ENCODE measurements at places on chromosomes 1 and 21.

GRCh38 chr1:31412205-31412604 lies 808 bp upstream of the SERINC2 start:
- no peak for DNase-seq

DNA sequence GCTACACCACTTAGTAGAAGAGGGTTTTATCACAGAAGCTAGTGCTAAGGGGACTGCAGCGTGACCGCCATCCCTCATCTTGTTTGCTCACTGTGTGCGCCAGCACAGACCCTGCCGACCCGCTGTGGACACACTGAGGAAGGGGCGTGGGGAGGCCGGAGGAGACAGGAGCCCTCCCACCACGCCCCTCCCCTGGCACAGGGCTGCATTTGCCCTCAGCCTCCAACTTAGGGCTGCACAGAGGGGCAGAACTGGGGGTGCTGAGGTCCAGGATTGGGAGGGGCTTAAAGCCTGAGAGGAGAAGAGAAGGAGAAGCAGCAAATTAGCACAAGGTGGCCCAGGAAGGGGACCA lies 37.2 kb downstream of the RRP1 start:
- DNase-seq: no peak

DNA sequence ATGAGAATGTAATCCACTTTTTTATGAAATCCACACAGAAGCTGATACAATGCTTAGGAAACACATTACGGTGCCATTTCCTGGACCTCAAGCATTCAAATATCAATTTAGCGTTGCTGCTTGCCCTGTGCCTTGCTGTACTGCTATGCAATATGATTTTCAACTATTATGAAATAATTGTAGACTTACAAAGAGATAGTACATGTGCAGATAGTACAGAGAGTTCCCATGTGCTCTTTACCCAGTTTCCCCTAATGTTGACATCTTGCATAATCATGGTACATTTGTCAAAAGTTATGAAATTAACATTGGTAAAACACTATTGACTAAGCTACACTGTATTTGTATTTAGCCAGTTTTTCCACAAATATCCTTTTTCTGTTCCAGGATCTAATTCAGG lies 37.7 kb upstream of the PTBP2 start:
- DNase-seq: no peak

GRCh38 chr21:16956824-16957223 lies 556.0 kb upstream of the CXADR start:
- no peak for DNase-seq

DNA sequence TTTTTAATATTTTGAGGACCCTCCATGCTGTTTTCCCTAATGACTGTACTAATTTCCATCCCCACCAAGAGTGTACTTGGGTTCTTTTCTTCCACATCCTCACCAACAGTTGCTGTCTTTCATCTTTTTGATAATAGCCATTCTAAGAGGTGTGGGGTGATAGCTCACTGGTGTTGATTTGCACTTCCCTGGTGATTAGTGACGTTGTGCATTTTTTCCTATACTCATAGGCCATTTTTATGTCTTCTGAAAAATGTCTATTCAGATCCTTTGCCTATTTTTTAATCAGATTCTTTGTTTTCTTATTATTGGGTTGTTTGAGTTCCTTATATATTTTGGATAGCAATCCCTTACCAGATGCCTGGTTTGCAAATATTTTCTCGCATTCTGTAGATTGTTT lies 64.2 kb downstream of the FCRL5 start:
- DNase-seq: no peak

GRCh38 chr1:56491441-56491840 lies 87.9 kb downstream of the PLPP3 start:
- DNase-seq: no peak

DNA sequence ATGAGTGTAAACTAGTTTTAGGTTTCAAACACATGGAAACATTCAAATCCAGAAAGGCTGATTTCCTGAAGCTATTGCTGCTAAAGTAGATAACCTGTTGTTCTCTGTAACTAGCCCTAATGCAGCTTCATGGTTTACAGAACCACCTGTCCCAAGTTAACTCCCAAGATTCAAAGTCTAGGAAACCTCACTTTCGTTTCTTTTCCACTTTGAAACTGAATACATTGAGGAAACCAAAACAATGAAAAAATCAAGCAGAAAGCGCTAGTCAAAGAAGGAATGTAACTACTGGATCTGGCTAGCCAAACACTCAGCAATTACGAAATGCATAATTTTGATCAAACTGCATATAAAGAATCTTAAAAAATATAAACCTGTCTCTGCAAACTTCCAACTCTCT lies 17.8 kb downstream of the SLC16A1 start:
- DNase-seq: no peak

GRCh38 chr1:154943649-154944400 lies 7.3 kb upstream of the PMVK start:
- DNase-seq: no peak

DNA sequence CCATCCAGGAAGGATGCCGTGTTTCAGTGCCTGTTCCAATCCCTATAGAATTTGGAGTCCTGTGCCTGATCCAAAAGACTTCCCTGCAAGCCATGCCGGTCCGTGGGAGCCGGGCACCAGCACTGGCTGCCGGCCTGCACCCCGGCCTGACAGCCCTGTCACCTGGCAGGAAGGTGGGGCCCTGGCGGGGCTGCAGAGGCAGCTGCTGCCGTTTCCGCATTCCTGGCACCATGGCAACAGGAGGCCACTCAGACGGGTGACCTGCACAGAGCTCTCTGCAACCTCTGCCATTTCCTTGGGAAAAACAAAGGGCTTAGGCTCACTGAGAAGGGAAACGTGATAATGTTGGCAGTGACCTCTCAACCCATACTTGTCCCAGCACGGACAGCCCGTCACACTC lies 63.2 kb upstream of the TMEM51 start:
- DNase-seq: no peak

DNA sequence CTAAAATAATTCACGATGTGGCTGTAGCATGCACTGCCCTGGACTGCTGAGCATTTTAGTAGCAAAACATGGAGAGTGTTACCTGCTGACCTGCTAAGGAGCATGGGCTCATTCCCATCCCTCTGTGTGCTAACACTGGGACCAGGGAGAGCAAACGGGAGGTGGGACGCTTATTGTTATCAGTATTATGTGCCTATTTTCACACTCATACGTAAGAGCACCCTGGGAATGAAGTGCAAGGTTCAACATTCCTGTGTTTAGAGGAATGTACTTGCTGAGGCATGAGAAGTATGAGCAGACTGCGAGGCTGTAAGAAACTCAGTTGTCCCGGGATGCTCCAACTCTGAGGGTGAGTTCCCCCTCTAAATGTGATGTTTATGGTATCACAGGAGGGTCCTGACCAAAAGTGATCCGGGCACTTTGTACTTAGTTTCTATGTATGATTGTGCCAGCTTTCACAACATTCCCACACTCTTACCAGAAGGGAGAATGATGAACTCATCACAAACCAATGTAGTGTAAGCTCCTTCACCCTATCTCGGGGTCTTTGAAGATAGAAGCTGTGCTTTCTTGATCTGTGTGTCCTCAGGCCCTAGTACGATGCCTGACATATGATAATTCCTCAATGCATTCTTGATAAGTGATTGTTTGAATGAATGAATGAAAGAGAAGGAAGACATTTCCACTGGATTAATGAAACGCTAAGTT lies 164.8 kb downstream of the KCNJ6 start:
- DNase-seq: no peak

DNA sequence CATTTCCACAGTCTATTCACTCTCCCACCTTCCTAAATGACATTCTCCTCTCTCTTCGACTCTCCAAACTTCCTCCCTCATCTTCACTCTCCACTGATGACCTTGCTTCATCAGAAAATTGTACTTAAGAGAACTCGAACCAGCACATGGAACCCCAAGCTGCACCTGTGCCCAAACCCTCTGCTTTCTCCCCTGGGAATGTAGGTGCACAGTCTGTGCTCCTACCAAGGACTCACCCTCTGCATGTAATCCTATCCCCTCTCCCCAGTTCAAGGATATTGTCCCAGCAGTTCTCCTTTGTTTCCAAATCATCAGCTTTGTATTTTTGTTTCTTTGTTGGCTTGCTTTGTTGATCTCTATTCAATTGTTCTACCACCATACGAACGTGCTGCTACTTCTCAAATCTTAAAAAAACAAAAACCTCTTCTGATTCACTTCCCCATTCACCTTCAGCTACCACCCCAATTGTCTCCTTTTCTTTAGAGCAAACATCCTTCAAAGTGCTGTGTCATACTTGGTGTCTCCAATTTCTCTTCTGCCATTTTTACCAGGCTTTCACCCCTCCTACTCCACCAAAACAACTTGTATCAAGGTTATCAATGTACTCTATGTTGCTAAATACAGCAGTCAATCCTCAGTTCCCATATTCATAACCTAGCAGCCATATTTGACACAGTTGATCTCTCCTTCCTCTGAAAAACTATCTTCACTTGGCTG lies 26.8 kb downstream of the RAB3B start:
- DNase-seq: no peak

DNA sequence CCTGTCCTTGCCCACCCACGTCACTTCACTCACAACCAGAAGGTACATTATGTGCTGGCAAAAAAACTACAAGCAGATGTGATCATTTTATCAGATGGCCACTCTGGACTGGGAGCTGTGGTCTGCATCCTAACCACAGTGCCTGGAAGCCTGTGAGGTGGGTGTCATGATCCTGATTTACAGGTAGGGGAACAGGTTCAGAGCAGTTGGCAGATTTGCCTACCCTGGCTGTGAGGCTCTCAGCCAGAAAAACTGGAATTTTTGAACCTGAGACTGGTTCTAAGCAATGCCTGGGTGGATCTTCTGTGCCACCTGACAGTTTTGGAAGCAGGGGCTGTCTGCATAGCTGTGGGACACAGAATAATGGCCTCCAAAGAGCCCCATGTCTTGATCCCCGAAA lies 150.8 kb downstream of the SYF2 start:
- DNase-seq: no peak

- DNase-seq: no peak
Observed at GRCh38 chr1:116558140-116558549, 12.7 kb downstream of the CD58 start.

- DNase-seq: no peak
Observed at GRCh38 chr1:159079525-159079924, 3.0 kb upstream of the AIM2 start.

DNA sequence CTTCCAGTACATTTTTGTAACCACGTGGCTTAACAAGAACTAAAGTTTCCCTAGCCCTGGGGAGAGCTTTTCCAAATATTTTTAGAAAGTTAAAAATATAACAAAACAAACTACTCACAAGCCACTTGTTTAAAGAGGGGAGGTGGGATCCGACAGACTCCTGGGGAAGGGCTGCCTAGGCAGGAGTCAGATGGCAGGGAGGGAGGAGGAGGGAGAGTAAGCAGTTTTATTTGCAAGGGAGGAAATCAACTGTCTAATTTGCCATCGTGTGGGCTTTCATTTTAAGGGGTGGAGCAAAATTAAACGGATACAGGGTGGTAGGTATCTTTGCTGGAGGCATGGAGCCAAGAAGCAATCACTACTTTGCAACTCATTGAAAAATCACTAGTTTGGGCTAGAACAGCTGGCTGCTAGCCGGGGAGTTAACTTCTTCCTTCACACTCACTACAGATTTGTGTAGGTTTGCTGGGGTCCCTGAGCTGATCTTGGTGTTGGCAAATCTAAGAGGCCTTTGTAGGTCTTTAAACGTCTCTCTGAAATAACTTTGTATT lies 8.8 kb downstream of the BARHL2 start:
- DNase-seq: no peak

DNA sequence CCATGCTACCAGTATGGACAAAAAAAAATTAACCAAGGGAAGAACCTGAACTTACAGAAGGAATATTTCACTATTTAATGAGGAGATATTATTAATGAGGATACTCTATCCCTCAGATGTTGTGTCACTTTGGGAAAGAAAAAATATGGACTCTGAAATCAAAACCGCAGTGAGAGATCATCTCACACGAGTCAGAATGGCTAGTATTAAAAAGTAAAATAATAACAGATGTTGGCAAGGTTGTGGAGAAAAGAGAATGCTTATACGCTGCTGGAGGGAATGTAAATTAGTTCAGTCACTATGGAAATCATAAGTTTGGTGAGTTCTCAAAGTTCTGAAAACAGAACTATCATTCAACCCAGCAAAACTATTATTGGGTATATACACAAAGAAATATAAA lies 30.9 kb downstream of the TNFSF4 start:
- DNase-seq: no peak

DNA sequence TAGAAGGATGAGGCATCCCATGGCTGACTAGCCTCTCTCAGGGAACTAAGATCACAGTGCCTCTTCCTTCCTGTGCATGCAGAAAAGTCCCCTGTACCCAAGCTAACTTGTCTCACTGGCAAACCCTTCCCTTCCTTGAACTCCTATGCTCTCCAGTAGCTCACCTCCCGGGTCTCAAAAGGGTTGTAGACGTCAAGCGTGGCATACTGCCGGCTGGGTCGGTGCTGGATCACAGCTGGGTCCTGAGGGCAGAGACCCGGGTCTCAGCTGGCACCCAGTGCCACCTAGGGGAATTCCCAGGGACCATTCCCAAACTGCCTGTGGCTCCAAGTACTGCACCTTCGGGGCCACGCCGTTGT lies 688 bp downstream of the SCAMP3 start:
- DNase-seq: no peak

DNA sequence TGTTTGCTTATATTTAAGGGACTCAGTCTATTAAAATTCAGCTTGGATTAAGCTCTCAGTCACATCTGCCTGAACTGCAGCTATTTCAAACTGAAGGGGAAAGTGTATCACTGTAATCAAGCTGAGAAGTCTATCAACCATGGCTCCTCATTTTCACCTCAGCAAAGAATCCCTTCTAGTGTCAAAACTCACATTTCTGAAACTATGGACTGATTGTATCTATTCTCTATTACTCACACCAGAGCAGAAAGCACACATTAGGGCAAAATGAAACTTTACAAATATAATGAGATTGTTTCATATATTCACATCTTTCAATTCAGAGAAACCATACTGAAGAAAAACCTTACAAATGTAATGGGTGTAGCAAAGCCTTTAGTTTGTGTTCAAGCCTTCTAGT lies 14.6 kb upstream of the C1orf146 start:
- no peak for DNase-seq

- DNase-seq: no peak
Observed at GRCh38 chr1:33128781-33129180, 47.8 kb downstream of the AZIN2 start.

DNA sequence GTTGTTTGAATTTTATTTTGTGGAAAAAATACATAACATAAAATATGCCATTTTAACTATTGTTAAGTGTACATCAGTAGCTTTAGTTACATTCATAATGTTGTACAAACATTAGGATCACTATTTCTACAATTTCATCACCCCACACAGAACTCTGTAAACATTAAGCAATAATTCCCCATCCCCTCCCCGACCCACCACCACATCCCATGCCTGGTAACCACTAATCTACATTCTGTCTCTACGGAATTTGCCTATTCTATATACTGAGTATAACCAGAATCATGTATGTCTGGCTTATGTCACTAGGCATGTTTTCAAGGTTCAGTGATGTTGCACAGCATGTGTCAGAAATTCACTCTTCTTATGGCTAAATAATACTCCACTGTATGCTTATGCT lies 47.7 kb downstream of the CDC42BPA start:
- DNase-seq: no peak
